ENCODE measurements at places on chromosomes 12 and 14. TPM values are rescaled to one million over a fixed set of nuclear protein-coding genes. Genes with fewer than 3 reads are reported as not detected.

KRT79 gene
- total RNA-seq = 163 TPM

SYT1 gene
- total RNA-seq = not detected

CMKLR1 gene
- total RNA-seq = 4.5 TPM

GLT1D1 gene
- 0.57 TPM for total RNA-seq

NID2 gene
- total RNA-seq = 2.0 TPM

PLD4 gene
- not detected for total RNA-seq

RHOJ gene
- 2.8 TPM for total RNA-seq

AKAP5 gene
- total RNA-seq = 0.42 TPM

ERBB3 gene
- total RNA-seq = 226 TPM

AEBP2 gene
- total RNA-seq = 52.8 TPM

RASSF3 gene
- total RNA-seq = 16.1 TPM

NUMB gene
- 57.1 TPM for total RNA-seq

KLRC1 gene
- not detected for total RNA-seq

MUCL1 gene
- total RNA-seq = 1,024 TPM

CLMN gene
- 6.7 TPM for total RNA-seq

CSRP2 gene
- total RNA-seq = 24.4 TPM

ASIC1 gene
- total RNA-seq = 1.6 TPM

MAGOHB gene
- 12.7 TPM for total RNA-seq

TMPRSS12 gene
- not detected for total RNA-seq

HOXC11 gene
- total RNA-seq = 3.7 TPM

BDKRB2 gene
- total RNA-seq = 9.7 TPM

SMIM10L1 gene
- 2.8 TPM for total RNA-seq

HOTAIR gene
- 1.4 TPM for total RNA-seq

IFNG gene
- not detected for total RNA-seq

EXOC3L4 gene
- not detected for total RNA-seq

KRT78 gene
- total RNA-seq = 48.9 TPM

CELA1 gene
- total RNA-seq = not detected

TAS2R9 gene
- total RNA-seq = not detected

SLC5A8 gene
- total RNA-seq = 0.60 TPM

CLEC4E gene
- total RNA-seq = 1.4 TPM

PIK3C2G gene
- 28.6 TPM for total RNA-seq

SLC17A8 gene
- not detected for total RNA-seq

HOXC9 gene
- 12.2 TPM for total RNA-seq

STYK1 gene
- 1.0 TPM for total RNA-seq

IFNG-AS1 gene
- not detected for total RNA-seq

LRTM2 gene
- total RNA-seq = 0.26 TPM
